ENCODE measurements at places on chromosomes 5 and 9.

- DNase-seq = no peak
Observed at GRCh38 chr9:27394826-27395201, 97.9 kb upstream of the EQTN start.

DNA sequence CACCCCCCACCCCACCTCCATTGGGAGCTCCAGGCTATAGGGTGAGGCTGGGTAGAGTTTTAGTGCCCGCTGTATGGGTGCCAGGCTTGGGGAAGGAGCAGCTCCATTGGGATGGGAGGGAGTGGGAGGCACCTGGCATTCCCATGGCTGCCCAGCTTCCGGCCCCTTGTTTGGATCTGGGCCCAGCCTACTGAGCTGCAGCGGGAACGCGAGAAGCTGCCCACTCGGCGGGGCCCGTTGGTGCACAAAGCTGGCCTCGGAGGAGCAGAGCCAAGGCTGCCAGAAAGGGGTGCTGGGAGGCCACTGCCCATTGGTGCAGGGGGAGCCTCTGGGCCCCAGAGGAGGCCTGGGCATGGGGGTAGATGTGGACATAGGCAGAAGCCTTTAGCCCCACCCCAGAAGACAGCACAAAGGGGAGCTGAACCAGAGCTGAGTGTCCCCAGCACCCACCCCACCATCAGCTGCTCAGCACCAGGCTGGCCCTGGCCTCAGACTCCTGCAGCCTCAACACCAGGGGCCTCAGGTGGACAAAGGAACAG is 4.4 kb downstream of the LCN9 start:
- no peak for DNase-seq

DNA sequence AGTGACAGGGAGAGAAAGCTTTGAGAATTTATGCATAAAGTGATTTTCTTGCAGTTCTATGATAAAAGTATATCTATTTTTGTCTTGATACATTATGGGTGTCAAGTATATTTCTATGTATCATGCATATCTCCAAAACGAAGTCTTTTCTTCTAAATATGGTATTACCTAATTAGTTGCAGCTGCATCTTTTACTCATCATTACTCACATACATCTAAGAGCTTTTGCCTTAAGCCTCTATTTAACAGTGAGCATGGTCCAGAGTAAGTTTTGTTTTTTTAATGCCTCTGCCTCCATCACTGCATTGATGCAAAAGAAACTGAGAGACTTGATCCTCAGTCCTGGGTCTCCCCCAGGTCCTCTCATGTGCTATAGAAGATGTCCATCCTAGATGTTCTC is 40.0 kb upstream of the SMC5 start:
- DNase-seq = peak; percentile 74

- peak; percentile 60 for DNase-seq
Observed at GRCh38 chr5:106489004-106489403, 1181.7 kb downstream of the EFNA5 start.

- no peak for DNase-seq
Observed at GRCh38 chr5:122385286-122385685, 73.2 kb downstream of the SNCAIP start.

DNA sequence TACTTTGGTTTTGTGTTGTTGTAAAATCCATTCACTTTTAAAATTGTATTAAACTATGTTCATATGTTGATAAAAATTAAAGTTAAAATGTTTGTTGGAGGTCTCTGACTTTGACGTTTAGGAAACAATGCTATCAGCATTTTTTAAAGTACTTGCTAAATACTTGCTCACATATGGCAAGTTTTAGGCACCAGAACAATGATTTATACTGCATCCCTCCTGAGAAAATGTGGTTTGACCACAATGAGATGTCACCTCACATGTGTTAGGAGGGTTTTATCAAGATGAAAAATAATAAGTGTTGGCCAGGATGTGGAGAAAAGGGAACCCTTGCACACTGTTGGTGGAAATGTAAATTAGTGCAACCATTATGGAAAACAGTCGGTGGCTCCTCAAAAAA is 180.8 kb downstream of the HSD17B3 start:
- no peak for DNase-seq

DNA sequence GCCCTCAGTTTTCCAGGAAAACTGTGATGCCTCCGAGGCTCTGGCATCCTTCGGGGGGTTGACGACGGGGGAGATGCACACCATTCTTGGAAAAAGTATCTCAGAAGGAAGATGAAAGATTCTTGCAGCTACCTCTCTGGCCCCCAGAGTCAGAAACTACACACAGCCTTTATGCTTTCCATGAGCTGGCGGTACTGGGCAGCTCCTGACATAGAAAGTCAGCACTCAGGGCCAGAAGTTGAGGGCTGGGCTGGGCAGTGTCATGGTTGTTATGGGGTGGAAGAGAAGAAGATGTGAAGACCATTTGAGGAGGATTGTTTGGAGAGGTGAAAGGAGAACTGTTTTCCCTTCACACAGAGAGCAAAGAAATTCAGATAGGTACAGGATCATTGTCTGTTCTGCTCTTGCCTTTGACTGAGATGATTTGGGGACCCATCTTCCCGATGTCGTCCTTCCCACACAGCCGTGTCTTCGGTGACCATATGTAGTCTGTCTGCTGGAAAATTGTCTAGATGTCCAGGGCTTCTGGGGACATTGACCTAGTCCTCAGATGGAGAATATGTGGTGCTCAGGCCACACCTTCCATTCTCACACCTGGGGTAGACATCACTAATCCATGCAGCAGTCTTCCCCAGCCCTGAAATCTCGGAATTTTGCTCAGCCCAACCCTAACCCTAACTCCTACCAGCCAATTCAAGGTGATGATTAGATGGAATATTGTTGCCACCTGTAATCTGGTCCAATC is 237.1 kb downstream of the CACNA1B start:
- no peak for DNase-seq

GRCh38 chr9:122033775-122034373 is 59.2 kb downstream of the TTLL11 start:
- no peak for DNase-seq

GRCh38 chr9:82970359-82970758 is 92.6 kb downstream of the RASEF start:
- DNase-seq = no peak

DNA sequence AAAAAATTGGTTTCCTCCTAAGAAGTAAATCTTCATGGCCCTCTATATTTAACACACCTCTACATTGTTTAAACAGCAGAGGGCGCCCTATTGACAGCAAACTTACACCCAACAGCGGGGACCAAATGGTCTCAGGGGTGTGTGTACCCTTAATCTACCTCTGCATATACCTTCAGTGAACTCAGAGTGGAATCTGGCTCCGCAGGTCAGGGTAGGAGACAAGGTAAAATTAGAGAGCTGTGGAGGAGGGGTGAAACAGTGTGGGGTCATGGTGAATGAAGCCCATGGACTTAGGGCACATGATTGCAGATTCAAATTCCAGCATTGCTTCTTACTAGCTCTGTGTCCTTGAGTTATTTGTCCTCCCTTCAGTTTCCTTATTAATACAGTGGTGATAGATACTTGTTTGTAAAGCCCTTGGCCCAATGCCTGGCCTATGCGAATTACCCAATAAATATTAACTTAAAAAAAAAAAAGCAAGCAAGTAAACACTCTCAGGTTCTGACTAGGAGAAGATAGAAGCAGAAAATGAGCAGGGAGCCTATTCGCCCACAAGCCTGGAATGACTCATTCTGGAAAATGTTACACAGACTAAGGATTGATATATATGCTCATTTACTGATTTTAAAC is 122.9 kb downstream of the CAVIN4 start:
- peak; percentile 1 for DNase-seq
